Activated T-cell treated with anti-CD3 and anti-CD28 coated beads for 4 hours (primary cell): ENCODE measurements at places on chromosomes 16 and 17.
A peak's percentile ranks its signal among the peaks of the same experiment; 100 is the strongest.

DNA sequence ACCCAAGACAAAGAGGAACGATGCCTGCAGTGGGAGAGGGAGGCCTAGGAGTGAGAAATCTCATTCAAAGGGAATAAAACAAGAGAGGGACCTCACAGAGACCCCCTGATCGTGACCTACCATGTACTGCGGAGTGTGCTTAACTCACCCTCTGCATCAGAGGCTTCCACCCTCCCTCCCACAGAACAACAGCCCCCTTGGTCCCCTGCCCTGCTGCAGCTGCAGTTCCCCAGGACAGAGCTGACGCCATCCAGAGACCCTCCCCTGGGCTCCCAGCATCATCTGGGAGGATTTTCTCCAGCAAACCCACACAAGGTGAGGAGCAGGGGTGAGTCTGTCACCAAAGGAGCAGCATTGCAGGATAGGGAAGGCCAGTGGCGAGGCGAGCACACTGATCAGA lies 39.8 kb downstream of the TLE7 start:
- DNase-seq: no peak

- peak; percentile 95 for DNase-seq
Measured at GRCh38 chr16:71845639-71846430, at the start of gene ATXN1L. Gene ATXN1L, plus strand, starts transcription at chr16:71845976. Its CDS starts 3,765 bp downstream, at chr16:71849741.

GRCh38 chr16:77014441-77014840 lies 176.5 kb upstream of the MON1B start:
- no peak for DNase-seq

DNA sequence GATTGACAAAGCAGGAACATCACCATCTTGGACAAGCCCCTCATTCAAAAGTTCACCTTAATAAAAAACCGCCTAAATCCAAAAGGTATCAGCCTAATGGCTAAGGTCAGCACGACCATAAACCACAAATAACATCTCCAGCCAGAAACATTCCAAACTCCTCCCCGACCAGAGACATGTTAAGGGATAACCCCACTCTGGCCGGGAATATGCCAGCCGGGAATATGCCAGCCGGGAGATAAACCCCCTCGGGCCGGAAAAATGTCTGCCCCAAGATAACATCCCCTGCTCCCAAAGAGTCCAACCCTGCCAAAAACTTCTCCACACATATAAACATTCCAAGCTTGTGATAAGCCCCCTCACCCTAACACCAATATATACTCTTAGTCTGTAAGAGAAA lies 1.4 kb downstream of the DHX33 start:
- no peak for DNase-seq

DNA sequence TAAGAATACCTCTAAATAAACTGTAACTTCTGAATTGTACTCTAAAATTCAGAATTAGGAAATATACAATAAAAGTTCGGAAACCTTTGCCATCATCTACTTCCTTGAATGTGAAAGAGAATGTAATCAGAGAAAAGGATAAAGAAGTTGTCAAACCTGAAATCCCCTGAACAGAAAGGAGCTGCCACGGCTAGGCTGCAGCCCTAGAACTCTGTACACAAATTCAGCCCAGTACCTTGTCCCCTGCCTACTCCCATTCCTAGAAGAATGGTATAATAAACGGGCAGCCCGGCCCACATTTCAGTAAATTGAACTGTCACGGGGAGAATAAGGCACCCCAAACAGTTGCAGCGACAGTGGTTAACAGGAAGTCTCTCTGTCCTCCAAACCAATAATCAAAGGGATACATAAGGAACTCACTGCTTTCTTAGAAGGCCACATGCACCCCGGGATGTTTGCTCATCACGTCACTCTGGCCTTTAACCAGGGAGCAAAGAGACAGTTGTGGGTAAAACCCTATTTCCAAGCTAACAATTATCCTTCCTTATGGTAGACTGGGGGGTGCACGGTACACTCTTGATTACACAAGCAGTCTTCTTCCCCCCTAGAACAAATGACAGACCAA lies 24.3 kb upstream of the RFFL start:
- DNase-seq: no peak

GRCh38 chr17:50046667-50047066 lies 9.2 kb upstream of the ITGA3 start:
- DNase-seq: no peak

DNA sequence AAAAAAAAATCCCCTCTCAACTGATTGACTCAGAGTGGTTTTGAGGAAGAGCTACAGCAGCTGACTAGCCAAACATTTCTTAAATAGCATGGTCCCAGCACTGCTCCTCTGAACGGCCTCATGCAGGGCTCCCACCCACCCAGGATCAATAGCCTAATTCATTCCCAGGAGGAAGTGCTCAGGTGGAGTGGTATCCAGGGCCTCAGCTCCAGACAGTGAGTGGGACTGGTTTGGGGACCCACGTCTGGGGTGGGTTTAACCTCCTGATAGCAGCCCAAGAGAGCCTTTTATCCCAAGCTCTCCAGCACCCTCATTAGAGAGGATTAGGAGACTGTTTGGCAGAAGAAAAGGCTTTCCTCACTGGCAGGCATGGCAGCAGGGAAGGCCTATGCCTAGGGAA lies 68.5 kb upstream of the CDH5 start:
- no peak for DNase-seq

DNA sequence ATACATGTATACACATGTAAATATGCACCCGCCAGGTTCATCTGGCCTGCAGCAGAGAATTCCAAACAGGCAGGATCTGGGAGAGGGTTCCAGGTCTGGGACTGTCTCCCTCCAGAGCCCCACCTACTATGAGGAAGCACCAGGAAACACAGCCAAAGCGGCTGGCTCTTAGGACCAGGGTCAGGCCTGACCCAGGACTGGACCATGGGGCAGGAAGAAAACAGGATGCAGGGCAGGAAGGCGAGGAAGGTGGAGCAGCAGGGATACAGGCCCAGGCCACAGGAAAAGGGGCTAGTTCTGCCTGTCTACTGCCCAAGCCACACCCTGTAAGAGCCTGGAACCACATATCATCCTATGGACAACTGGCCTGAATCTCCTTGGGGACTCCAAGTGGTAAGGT lies 2.2 kb downstream of the HID1 start:
- DNase-seq: no peak

GRCh38 chr17:52170963-52171572 lies 12.6 kb upstream of the CA10 start:
- no peak for DNase-seq

- no peak for DNase-seq
Measured at GRCh38 chr17:49890852-49891251, 43.0 kb upstream of the TAC4 start.
